Peyer's patch (tissue), 4 donors: ENCODE measurements at places on chromosomes 5 and 9.

GRCh38 chr5:44885903-44886302, 77.2 kb downstream of the MRPS30 start:
- no peak for DNase-seq

GRCh38 chr9:19656704-19657103, 132.1 kb downstream of the SLC24A2 start:
- DNase-seq, result no peak

- no peak for DNase-seq
These were observed 1.4 kb downstream of the OTULIN start for GRCh38 chr5:14665949-14666348.

GRCh38 chr5:75558221-75558620, 46.5 kb downstream of the POLK start:
- no peak for DNase-seq

GRCh38 chr9:133119846-133120500, 1.1 kb downstream of the RALGDS start:
- no peak for DNase-seq

DNA sequence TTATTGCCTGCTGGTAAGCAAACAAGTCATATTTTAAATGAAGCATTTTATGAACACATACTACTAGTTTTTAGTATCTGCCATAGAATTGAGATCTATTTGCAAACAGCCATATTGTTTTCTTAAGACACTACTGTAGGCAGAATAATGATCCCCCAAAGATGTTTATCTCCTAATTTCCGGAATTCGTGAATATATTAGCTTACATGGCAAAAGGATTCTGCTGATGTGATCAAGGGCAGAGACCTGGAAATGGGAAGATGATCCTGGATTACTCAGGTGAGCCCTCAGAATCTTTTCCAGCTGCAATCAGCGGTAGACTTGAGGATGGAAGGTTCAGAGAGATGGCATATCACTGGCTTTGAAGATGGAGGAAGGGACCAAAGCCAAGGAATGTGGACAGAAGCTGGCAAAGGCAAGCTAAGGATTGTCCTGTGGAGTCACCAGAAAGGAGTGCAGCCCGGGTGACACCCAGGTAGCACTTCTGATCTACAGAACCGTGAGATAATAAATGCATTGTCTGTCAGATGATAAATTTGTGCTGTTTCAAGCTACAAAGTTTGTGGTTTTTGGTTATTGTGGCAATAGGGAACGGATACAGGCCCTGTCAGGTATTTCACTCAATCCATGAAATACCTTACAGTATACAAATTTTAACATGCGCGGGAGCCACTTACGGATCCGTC, 1.0 kb upstream of the ERCC6L2 start:
- DNase-seq, result no peak

- no peak for DNase-seq
These were observed 28.3 kb downstream of the BARHL1 start for GRCh38 chr9:132610661-132611060.

DNA sequence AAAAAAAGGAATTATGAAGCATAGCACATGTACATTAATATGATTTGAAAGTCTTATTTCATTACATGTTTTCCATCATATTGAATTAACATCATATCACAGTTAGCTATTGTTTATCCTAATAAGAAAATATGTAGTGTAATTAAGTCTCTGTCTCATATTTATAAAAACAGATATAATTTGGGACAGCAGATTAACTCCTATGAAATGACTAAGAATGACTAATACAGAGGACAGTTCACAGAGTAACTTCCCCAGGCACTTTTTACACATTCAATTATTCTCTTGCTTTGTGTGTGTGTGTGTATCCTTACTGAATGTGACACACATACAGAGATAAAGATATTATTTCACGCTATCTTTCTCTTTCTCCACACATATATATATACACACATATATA, 2400.9 kb upstream of the C9orf72 start:
- DNase-seq, result no peak

DNA sequence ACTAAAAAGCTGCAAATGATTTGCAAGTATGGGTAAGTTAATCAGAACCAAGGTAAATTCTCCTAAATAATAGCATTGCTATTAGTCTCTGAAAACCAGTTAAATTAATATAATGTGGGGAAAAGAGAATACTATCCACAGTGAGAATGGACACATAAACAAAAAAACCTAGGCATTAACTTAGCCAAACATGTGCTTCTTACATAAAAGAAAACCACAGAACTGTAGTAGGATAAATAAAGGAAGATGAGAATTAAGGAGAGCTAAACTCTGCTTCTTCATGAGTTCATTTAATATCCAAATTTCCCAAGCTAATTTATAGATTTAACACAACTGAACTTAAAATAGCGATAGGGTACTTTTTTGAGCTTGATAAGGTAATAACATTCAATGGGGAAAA, 31.8 kb downstream of the ABCA1 start:
- DNase-seq, result no peak

DNA sequence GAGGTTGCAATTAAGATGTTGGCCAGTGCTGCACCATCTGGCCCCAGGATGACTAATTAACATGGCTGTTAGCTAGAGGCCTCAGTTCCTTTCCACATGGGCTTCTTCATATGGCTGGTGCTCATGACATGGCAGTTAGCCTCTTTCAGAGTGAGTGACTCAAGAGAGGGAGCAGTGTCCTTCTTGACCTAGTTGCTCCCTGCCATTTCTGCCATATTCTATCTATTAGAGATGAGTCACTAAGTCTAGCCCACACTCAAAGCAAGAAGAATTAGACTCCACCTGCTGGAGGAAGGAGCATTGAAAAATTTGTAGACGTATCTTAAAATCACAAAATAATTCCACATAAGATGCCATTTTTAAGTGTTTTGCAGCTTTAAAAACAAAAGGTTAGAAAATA, 651.2 kb upstream of the CCNG1 start:
- no peak for DNase-seq

DNA sequence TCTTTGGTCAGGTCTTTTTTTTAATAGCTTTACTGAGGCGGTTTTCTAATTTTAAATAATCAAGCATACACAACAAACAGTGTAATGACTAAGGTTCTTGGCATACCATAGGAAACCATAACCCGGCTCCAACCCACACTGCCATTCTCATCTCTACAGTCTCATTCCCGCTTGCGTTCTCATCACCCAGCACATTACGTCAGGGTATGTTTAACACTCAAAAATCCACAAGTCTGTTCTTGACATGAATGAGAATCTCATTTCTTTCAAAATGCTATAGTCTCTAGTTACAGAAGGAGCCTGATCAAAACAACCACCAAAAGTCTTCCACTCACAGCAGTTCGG, 505 bp downstream of the C5orf34 start:
- no peak for DNase-seq

GRCh38 chr9:6512085-6512657, 99.2 kb downstream of the UHRF2 start:
- no peak for DNase-seq

DNA sequence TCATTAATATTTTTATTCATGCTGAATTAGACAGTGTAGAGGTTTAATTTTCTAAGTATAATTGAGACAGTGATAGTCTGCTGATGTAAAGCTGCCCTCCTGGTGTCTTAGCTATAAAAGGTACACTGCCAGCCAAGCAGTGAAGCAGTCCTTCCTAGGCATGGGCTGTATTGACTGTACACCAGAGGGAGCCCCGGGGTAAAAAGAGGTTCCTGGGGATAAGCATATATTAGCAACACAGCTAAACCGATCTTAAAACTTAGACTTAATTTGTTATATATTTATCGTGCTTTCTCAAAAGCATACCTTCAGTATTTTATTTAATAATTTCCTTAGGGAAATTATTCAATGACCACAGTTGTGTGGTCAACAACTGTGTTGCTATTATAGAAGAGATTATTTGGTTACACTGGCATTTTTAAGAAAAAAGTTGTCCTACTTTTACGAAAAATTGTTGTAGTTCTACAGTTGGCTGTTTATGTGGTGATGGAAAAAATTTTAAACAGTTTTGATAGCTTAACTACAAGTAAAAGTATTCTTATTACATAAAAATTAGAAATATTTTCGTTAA, 68.8 kb downstream of the ELL2 start:
- DNase-seq, result peak; percentile 65

DNA sequence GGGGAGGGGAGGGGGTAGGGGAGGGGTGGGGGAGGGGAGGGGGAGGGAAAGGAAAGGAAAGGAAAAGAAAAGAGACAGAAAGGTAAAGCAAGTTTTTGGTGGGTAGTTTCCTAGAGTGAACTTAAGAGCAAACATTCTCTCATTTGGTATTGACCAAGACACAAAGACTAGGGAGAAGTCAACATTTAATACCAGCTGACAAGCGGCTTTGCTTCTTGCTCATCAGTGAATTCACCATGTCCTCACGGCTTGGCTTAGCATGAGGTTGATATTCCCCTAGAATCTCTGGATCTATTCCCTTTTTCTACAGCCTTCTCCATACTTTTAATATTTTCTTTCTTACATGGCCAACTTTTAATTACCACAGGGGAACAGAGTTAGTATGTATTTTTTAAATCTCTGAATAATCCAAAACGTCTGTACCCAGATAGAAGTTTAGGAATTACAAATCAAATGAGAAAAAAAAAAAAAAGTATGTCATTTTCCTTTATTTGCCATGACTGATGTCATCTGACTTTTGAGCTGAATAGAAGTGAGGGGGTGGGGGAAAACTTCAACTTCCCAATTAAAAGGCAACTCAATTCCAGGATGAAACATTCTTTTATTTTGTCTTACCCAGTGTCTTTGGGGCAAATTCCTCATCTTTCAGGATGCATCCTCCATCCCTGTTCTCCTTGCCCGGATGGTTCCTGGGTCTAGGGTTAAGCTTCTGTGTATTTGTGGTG, 40.1 kb upstream of the GLIS3 start:
- no peak for DNase-seq

GRCh38 chr9:84374516-84374915, 34.0 kb upstream of the SLC28A3 start:
- no peak for DNase-seq

DNA sequence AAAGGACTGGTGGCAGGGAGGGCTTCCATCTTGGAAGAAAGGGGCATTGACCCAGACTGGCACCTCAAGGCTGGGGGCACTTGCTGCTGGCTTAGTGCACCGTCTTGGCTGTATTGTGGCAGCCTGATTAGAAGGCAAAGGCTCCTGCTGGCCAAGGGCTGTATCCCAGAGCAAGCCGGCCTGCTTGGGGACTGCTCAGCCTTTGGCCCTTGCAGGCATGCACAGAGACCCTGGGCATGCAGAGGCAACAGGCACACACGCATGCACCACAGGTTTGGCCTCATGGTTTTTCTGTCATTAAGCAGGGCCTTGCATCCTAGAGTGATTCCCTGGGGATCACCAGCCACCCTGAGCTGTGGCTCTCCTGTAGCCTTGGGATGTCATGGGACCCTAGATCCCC, 29.0 kb downstream of the PITX1 start:
- no peak for DNase-seq

GRCh38 chr5:58016358-58016757, 443.5 kb downstream of the PLK2 start:
- DNase-seq, result no peak

GRCh38 chr5:135211083-135211790, 177.2 kb upstream of the PITX1 start:
- no peak for DNase-seq

DNA sequence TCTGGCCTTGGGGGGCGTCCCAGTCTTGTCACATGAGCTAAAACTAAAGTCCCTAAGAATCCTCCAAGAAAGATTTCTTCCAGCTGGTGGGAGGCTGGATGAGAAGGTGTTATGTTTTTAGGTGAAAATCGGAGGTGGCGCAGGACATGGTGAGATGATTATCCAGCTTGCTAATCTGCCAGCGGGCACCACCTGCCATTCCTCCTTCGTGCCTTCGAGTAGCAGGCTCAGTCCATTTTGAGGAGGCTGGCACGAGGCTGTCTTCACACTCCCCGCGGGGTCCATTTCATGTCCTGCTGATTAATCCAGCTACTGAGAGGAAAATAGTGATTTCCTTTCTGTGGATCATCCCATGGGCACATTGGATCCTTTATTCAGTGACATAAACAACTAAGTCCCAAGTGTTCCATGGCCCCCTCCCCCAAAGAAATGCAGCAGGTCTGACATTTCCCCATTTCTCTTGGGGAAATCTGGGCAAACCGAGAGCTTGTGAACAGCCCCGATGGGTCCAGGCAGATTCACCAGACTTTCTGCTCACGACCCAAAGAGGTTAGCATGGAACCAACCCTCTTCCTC, 38.2 kb upstream of the EXOC3 start:
- DNase-seq, result no peak

- DNase-seq, result no peak
These were observed 398.1 kb downstream of the EBF1 start for GRCh38 chr5:158701406-158702177.

- DNase-seq, result no peak
These were observed 164.9 kb downstream of the CD180 start for GRCh38 chr5:67031692-67032091.

DNA sequence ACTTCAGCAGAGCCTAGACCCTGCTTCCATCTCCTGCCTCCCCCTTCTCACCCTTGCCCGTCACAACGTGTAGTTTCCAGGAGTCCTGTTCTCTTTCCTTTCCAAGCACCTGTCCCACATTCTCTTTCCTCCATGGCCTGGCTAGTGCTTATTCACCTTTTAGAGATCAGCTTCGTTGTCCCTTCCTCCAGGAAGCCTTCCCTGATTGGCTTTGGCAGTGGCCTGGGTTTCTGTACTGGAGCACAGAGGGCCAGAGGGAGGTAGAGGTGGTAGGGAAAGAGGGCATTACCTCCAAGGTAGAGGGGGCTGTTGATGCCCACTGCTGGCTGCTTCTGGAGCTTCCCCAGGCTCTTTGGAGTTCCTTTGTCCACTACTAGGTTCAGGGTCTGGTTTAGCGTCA, 93.7 kb upstream of the PANK3 start:
- DNase-seq, result no peak

DNA sequence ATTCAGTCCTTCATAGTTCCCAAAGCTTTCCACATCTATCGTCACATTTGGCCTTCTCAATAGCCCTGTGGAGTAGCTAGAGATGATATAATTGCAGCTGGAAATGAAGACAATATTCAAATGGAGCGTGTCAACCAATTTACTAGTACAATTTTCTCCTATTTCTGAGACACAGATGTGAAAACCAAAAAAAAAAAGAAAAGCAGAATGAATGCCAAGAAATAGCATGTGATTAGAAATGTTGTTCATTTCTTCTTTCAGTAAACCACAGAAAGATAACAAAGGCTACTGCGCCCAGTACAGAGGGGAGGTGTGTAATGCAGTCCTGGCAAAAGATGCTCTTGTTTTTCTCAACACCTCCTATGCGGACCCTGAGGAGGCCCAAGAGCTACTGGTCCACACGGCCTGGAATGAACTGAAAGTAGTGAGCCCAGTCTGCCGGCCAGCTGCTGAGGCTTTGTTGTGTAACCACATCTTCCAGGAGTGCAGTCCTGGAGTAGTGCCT, 99.0 kb downstream of the MUSK start:
- DNase-seq, result no peak

GRCh38 chr9:112119225-112120029, 55.7 kb downstream of the SUSD1 start:
- peak; percentile 54 for DNase-seq

DNA sequence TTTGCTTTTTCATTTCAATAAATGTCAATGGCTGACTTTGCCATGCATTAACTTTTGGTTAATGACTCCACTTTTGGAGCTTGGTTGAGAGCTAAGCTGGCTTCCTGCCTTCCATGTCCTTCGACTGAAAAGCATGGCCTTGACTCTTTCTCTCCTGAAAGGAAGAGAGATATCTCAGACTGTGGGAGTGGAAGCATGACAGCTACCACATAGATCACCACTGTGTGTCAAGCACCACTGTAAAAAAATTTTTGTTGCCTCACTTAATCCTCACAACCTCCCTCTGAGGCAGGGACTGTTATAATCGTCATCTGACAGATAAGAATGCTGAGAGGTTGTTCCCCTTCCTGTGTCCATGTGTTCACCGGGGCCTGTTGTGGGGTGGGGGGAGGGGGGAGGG, 184.8 kb downstream of the RORB start:
- DNase-seq, result no peak
